ENCODE measurements at places on chromosomes 6 and 20.

DNA sequence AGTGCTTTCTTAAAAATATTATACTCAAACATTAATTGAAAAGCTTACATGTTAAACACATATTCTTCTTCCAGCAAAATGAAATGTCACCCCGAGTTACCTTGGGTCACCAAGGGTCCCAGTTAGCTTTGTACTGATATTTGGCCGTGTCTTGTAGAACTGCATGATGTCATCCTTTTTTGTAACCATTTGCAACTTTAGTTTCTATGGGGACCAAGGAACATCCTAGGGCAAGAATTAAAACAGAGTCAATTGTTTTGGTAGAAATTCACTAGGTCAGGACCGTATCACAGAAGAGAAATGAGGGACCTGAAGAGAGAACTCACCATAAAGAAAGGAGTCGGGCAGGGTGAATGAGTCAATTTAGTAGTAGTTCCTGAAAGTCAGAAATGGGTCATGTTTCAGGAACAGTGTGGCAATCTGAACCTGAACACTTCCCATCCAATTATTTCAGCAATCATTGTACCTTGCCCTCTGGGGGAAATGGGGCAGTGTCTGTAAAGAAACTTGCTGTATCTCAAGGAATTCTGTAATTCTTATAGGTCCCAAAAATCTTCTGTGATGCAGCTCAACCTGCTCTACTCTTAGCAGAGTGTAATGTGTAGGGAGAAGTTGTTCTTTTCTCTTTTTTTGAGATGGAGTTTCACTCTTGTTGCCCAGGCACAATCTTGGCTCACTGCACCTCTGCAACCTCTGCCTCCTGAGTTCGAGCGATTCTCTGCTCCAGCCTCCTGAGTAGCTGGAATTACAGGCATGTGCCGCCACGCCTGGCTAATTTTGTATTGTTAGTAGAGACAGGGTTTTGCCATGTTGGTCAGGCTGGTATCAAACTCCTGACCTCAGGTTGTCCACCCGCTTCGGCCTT is 5.3 kb upstream of the AKAP7 start:
- DNase-seq: no peak

- no peak for DNase-seq
These were observed 80.9 kb upstream of the HTR1E start for GRCh38 chr6:86856379-86856778.

- DNase-seq: no peak
These were observed 150.8 kb downstream of the COL21A1 start for GRCh38 chr6:56096541-56096940.

GRCh38 chr6:41467061-41467460 is 79.1 kb upstream of the FOXP4 start:
- DNase-seq: no peak

DNA sequence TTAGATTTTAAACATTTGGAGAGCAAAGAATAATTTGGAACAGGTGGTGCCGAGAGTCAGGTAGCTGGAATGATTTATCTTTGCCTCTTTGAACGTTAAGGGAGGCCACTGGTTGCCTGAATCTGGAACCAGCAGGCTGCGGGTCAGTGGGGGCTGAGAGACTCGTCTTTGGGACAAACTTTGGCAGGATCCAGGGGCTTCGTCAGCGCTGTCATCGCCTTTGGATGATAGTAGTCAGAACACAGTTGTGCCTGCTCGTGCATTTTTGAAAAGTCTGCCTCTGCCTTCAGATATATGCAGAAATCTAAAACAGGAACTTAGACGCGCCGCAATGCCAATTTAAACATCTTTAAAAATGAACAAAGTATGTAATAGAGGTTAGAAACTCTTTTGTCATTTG is 5.0 kb downstream of the EYA2 start:
- DNase-seq: no peak

DNA sequence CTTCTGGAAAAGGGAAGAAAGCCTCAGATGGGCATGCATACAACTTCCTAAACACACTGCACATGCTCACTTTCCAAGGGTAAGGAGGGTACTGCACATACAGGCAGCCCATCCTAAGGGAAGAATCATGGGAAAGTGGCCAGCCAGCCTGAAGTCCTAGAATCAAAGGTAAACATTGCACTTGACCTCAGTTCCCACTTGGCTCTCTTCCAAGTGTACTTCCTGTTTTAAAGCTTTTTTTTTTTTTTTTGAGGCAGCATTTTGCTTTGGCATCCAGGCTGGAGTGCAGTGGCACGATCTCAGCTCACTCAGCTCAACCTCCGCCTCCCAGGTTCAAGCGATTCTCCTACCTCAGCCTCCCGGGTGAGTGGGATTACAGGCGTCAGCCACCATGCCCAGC is 225.3 kb upstream of the EPHA7 start:
- DNase-seq: no peak

GRCh38 chr6:139325125-139325524 is 33.3 kb upstream of the TXLNB start:
- no peak for DNase-seq

GRCh38 chr20:62494537-62494936 is 18.7 kb upstream of the GATA5 start:
- no peak for DNase-seq

- no peak for DNase-seq
These were observed 29.6 kb downstream of the NTSR1 start for GRCh38 chr20:62738025-62738881.

GRCh38 chr6:33080127-33081089 is 4.6 kb downstream of the HLA-DPB1 start:
- peak; percentile 48 for DNase-seq

- no peak for DNase-seq
These were observed 140.4 kb upstream of the TAB2 start for GRCh38 chr6:149176971-149177667.

GRCh38 chr6:6169141-6169540 is 151.3 kb downstream of the F13A1 start:
- no peak for DNase-seq

- no peak for DNase-seq
These were observed 24.0 kb downstream of the DNMT3B start for GRCh38 chr20:32786059-32786760.

DNA sequence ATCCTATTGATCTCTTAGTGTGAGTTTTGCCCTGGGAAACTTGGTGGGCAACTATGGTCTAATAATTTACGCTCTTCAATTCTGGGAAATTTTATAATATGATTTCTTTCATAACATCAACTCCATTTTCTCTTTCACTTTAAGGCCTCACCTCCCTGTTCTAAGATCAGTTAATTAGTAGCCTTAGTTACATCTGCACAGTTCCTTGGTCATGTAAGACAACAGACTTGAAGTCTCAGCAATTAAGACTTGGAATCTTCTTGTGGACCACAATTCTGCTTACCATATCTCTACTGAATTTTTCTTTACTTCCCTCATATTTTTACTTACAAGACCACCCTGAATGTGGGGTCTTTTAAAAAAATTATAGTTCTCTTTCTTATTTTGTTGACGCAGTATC is 8.7 kb downstream of the ENPP3 start:
- DNase-seq: no peak

GRCh38 chr20:50645253-50646068 is 45.9 kb downstream of the RIPOR3 start:
- DNase-seq: no peak

GRCh38 chr6:154830771-154831170 is 97.6 kb downstream of the SCAF8 start:
- peak; percentile 1 for DNase-seq

- DNase-seq: no peak
These were observed 186.8 kb downstream of the ARID1B start for GRCh38 chr6:156963712-156964700.

DNA sequence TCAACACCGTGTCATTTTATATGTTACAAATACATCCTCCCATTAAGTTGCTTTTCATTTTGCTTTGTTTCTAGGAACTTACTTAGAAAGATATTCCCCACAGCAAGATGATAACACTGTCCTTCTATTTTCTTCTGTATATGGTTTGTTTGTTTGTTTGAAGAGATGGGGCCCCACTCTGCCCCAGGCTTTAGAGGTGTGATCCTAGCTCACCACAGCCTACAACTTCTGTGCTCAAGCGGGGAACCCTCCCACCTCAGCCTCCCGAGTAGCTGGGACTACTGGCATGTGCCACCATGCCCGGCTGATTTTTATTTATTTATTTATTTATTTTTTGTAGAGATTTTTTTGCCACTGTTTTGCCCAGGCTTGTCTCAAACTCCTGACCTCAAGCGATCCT is 14.2 kb upstream of the GMDS start:
- no peak for DNase-seq

- no peak for DNase-seq
These were observed 12.6 kb downstream of the SRC start for GRCh38 chr20:37358366-37359150.

DNA sequence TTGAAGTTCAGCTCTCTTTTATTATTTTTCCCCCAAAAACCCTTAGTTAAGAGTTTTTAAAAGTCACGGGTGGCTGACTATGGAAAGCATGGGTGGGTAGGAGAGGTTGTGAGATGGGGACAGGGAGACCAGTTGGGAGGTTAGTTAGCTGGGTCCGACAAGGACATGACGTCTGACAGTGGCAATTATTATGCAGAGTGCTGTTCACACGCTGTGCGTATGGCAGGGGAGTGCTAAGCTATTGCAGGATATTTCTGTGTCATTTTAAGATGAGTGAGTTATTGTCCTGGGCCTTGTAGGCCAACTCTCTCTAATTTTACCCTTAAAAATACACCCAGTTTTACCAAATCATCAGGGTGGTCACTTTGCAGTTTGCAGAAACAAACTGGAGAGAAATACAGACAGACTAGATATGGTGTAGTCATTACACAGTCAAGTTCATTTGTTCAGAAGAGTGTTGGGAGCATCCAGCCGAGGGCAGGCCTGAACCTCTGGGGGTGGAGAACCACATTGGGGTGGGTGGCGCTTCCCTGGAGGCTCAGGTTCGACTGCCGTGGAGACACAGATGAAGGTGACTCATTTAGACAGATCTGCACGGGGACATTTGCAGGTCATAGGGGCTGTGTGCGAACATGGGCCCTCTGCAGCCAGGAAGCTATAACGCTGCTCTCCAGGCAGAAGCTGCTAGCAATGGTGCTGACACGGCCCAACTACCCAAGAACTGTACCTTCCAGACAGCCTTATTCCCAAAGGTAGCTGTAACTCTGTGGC is 307.6 kb downstream of the QKI start:
- DNase-seq: no peak

- DNase-seq: no peak
These were observed 216.6 kb upstream of the HS3ST5 start for GRCh38 chr6:114559419-114559818.

DNA sequence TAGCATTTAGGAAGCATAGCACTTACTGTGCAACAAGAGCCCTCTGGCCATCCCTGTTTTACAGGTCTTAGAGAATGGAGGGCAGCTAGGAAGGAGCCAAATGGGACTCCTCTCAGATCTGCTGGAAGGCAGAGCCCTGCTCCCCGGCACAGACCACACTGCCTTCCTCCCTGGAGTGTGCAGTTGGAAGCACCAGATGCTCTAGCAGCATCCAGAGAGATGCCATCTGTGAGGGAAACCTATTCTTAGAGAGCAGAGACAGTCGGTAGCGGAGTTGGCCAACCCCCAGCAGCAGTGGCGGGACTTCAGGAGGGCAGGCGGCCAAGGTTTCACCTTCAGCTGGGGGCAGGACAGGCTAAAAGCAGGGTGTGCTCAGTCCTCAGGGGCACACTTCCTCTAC is 16.7 kb upstream of the E2F1 start:
- no peak for DNase-seq

DNA sequence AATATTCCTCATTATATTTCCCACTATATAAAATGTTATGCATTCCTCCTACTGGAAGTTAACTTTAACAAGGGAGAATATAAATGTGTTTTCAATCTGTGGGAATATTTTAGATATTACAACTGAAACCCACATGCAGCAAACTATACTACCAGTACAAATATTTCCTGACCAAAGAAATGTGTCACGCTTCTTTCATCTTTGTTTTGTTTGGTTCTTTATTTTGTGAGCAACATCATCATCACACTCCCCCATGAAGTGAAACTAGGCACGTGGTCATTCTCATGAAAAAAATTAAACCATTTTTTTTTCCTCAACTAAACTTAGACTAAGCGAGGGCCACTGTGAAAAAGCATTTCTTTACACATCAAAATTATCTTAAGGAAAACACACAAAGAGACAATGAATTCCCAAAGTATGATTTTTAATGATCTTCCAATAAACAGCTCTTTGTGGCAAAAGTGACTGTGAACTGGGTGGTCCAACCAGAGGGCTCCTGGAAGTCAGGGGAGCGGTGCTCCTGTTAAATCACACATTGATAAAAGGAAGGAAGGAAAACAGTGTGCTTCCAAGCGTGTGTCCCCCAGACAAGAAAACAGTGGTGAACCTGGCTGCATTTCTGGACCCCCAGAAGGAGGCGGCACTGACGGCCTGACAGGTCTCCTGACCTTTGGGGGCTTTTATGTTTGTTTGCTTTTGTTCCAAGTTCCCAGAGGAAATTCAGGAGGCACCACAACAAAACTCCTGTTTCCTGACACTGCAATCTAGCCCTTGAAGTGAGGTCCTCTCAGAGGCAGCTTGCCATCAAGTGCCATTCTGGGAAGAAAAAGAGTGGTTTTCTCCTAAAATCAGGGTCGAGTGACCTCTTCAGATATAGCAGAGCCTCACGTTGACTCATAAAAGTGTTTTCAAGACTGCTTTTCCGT is 166.8 kb upstream of the FOXQ1 start:
- DNase-seq: no peak

DNA sequence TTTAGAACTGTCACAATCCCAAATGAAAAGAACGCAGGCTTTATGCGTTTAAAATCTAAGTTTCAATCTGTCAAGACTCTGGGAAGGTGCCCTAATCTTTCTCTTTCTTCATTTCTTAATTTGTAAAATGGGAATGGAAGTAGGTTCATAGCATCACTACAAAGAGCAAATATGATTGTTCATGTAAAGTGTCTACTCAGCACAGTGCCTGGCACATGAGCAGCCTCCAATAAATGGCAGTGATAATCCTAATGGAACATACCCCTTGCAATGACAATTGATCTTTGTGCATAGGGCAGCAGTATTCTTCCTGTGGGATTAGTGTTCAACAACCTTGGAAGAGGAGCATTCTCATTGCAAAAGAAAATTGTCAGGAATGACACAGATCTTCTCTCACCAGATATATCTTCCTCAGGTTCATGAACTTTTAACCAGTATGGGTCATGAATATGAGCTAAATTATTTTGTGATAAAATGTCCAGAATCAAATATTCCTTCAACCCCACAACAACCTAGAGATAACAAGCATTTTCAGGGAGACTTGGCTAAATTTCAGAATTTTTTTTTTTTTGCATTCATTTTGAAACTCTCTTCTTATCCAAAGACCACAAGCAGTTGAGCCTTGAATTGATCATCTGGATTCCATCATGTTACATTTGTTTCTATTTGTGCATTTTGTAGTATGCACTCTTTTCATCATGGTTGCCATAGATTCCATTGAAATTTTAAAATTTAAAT is 149.1 kb downstream of the TBX18 start:
- no peak for DNase-seq

DNA sequence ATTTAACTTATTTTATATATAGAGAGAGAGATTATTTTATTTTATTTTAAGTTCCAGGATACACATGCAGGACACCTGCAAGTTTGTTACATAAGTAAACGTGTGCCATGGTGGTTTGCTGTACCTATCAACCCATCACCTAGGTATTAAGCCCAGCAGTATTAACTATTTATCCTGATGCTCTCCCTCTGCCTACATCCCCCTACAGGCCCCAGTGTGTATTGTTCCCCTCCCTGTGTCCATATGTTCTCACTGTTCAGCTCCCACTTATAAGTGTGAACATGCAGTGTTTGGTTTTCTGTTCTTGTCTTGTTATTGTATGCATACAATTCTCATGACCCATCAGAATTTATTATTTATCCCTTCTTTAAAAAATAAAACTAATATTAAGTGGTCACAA is 34.6 kb downstream of the FKBP1C start:
- DNase-seq: no peak

- DNase-seq: no peak
These were observed 14.7 kb downstream of the STK35 start for GRCh38 chr20:2116170-2116940.
